PC-3 (cell line): ENCODE measurements at places on chromosomes 11 and 22. TPM values are rescaled to one million over a fixed set of nuclear protein-coding genes. Genes with fewer than 3 reads are reported as not detected.

SERPING1 gene
- total RNA-seq: not detected in 2 replicates

- peaks cover 47% of the 10 kb centered on the region for H3K27me3 ChIP-seq
- no peaks in the 10 kb centered on the region for H3K4me1 ChIP-seq
- no peak overlapping the region for H3K4me3 ChIP-seq
Measured at GRCh38 chr11:126466236-126467045, 111.0 kb downstream of the ST3GAL4 start.

GRCh38 chr22:23218053-23218866, 38.0 kb downstream of the BCR start:
- no peak overlapping the region for H3K27ac ChIP-seq
- H3K36me3 ChIP-seq: no peaks in the 10 kb centered on the region
- H3K4me3 ChIP-seq: no peak overlapping the region
- H3K4me1 ChIP-seq: peaks cover 26% of the 10 kb centered on the region

DNA sequence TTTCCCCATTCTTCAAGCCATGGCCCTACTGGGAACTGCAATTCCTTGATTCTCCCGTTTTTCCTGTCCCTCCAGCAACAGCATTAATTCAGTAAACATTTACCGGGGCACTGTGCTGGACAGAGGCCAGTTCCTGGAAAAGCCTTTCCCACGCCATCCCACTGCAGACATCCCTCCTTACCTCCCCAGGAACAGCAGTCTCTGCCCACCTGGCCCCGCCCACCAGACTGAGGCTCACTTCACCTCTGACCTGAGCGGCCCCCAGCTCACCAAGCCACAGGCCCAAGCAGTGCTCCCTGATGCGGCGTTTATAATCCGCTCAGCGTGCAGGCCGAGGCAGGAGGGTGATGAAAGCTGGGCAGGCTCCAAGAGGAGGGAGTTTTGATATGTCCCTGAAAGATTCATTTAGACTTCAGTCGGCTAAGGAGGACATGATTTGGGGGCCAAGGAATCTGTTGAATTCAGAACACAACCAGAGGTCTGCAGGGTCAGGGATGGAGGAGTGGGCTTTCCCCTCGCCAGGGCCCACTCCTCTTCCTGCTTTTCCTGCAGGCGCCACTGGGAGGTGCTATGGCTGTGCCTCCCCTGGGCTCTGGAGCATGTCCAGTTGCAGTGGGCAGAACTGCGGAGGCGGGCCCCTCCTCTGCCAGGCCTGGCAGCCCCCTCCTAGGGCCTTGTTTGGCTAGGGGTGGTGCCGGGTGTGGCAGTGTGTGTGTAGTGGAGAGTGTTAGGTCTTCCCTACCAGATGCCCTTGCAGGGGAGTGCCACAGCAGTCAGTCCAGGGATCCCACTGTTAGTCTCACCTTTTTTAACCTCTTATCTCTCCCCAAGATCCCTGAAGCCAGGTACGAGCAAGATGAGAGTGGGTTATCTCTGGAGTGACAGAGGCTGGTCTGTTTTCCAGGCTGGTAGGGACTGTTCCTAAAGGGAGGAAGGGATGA, 1.4 kb upstream of the TAGLN start:
- H3K27me3 ChIP-seq: no peaks in the 10 kb centered on the region
- no peaks in the 10 kb centered on the region for H3K36me3 ChIP-seq
- peaks cover 5% of the 10 kb centered on the region; the same call in 1 of the 2 replicates for H3K4me1 ChIP-seq

NXPE2 gene
- not detected in 2 replicates for total RNA-seq

GRCh38 chr11:116185551-116185950, 587.2 kb downstream of the BUD13 start:
- H3K4me1 ChIP-seq: no peaks in the 10 kb centered on the region
- no peaks in the 10 kb centered on the region for H3K27me3 ChIP-seq
- no peak for DNase-seq
- H3K36me3 ChIP-seq: no peaks in the 10 kb centered on the region

GRCh38 chr11:65211293-65212105, 29.8 kb downstream of the CAPN1 start:
- H3K27ac ChIP-seq: no peak overlapping the region
- no peak for DNase-seq
- no peaks in the 10 kb centered on the region for H3K27me3 ChIP-seq
- H3K4me3 ChIP-seq: no peak overlapping the region
- no peaks in the 10 kb centered on the region for H3K4me1 ChIP-seq

TREH gene
- not detected in 2 replicates for total RNA-seq

- H3K4me3 ChIP-seq: no peak overlapping the region
- DNase-seq: no peak
- H3K36me3 ChIP-seq: no peaks in the 10 kb centered on the region
- no peak overlapping the region for H3K27ac ChIP-seq
Measured at GRCh38 chr11:67636962-67637361, 2.6 kb downstream of the TBX10 start.

BCO2 gene
- 1.6 and 2.9 TPM in 2 replicates for total RNA-seq

- no peak for DNase-seq
- no peaks in the 10 kb centered on the region; the same call in 1 of the 2 replicates for H3K36me3 ChIP-seq
- H3K27ac ChIP-seq: no peak overlapping the region
- no peaks in the 10 kb centered on the region for H3K27me3 ChIP-seq
- peaks cover 13% of the 10 kb centered on the region; the same call in 1 of the 2 replicates for H3K4me1 ChIP-seq
Measured at GRCh38 chr11:23113887-23114216, 253.6 kb upstream of the CCDC179 start.

DNA sequence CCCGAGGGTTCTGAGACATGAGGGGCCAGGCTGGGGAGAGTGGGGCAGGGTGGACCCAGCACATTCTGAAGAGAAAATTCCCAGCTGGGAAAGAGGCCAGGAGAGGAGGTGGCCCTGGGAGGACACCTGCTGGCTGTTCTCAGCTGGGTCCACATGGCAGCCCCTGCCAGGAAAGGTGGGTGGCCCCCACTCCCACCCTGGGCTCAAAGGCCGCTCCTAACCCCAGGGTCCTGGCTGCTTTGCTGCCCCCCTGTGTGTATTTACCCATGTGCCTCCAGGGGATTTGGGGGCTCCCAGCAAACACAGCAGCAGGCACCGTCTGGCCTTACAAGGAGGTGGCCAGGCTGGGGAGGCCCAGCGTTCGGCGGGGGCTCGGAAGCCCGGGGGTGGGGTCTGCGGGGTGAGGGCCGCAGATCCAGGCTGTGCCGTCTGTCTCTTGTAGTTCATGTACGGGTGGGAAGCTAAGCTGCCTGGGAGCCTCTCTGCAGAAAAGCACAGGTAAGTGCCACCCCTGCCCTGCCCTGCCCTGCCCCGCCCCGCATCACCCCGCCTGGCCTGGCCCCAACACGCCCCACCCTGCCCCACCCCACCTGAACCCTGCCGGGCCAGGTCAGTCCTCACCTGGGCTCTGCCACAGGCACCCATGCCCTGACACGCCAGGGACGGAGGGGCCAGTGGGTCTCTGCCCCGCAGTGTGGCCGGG, 10.6 kb downstream of the MUC5B start:
- peak; percentile 34 for DNase-seq
- H3K4me1 ChIP-seq: no peaks in the 10 kb centered on the region
- H3K36me3 ChIP-seq: no peaks in the 10 kb centered on the region
- no peak overlapping the region for H3K27ac ChIP-seq
- no peak overlapping the region for H3K4me3 ChIP-seq

GRCh38 chr11:16993495-16993894, 20.7 kb downstream of the PLEKHA7 start:
- no peak overlapping the region for H3K4me3 ChIP-seq
- no peak overlapping the region for H3K27ac ChIP-seq

RIMBP3C gene
- 0.29 TPM in 1 of 2 replicates, not detected in the other for total RNA-seq

SLC7A4 gene
- total RNA-seq: not detected in 2 replicates

- no peak overlapping the region for H3K27ac ChIP-seq
- no peak for DNase-seq
- no peaks in the 10 kb centered on the region for H3K27me3 ChIP-seq
- H3K4me1 ChIP-seq: no peaks in the 10 kb centered on the region
- H3K4me3 ChIP-seq: no peak overlapping the region
Measured at GRCh38 chr11:115263799-115264656, 240.2 kb downstream of the CADM1 start.

GRCh38 chr11:19818619-19819018, 106.0 kb downstream of the NAV2 start:
- H3K4me3 ChIP-seq: no peak overlapping the region
- no peak for DNase-seq
- H3K4me1 ChIP-seq: no peaks in the 10 kb centered on the region
- no peaks in the 10 kb centered on the region for H3K27me3 ChIP-seq
- H3K27ac ChIP-seq: no peak overlapping the region

TMEM151A gene
- total RNA-seq: not detected in 2 replicates

GRCh38 chr11:104556606-104557301, 341.5 kb downstream of the CASP12 start:
- H3K27me3 ChIP-seq: no peaks in the 10 kb centered on the region
- H3K36me3 ChIP-seq: no peaks in the 10 kb centered on the region
- H3K4me1 ChIP-seq: no peaks in the 10 kb centered on the region
- DNase-seq: no peak
- H3K27ac ChIP-seq: no peak overlapping the region

DNA sequence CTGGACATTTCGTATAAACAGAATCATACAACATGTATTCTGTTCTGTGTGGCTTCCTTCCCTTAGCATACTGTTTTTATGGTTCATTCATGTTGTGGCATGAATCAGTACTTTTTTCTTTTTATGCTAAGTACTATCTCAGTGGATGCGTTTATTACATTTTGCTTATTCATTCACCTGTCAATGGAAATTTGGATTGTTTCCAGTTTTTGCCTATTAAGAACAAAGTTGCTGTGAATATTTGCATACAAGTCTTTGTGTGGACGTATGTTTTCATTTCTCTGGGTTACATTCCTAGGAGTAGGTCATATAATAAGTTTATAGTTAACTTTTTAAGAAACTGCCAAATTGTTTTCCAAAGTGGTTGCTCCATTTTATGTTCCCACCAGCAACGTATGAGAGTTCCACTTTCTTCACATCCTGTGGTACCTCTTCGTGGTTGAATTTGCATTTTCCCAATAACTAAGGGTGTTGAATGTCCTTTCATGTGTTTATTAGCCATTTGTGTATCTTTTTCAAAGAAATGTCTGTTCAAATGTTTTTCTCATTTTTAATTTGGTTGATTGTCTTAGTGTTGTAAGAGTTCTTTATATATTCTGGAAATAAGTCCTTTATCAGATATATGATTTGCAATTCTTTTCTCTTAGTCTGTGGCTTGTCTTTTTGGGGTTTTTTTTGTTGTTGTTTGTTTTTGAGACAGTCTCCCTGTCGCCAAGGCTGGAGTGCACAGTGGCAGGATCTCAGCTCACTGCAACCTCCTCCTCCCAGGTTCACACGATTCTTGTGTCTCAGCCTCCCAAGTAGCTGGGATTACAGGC, 46.0 kb upstream of the MICAL2 start:
- H3K4me1 ChIP-seq: peaks cover 40% of the 10 kb centered on the region
- H3K27ac ChIP-seq: peak overlapping the region; percentile 30
- no peak overlapping the region for H3K4me3 ChIP-seq

LRRC10B gene
- 0.55 TPM in 1 of 2 replicates, not detected in the other for total RNA-seq

GRCh38 chr11:2234963-2235362, 35.4 kb downstream of the ASCL2 start:
- no peak for DNase-seq
- no peak overlapping the region for H3K27ac ChIP-seq
- no peaks in the 10 kb centered on the region for H3K36me3 ChIP-seq
- H3K27me3 ChIP-seq: peaks cover 26% of the 10 kb centered on the region
- H3K4me3 ChIP-seq: no peak overlapping the region
- no peaks in the 10 kb centered on the region for H3K4me1 ChIP-seq

GRCh38 chr11:82105331-82105998, 628.2 kb downstream of the FAM181B start:
- no peaks in the 10 kb centered on the region for H3K4me1 ChIP-seq
- no peak overlapping the region for H3K27ac ChIP-seq
- no peaks in the 10 kb centered on the region for H3K36me3 ChIP-seq
- DNase-seq: no peak
- no peak overlapping the region for H3K4me3 ChIP-seq
- no peaks in the 10 kb centered on the region for H3K27me3 ChIP-seq

DNA sequence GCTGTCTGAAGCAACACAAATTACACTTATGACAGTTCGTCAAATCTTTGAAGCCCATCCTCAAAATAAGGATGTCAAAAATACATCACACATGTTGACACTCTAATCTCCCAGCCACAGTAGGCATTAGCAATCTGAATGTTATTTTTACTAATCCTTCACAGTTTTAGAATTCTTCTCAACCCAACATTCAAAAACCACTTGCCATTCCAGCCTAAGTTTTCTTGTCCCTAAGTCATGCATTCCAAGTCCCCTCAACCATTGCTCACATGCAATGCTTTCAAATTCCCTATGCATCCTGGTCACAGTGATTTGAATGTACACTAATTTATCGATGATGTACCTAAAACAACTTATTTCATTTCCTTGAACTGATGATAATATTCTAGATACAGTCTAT, 7.5 kb downstream of the BDNF start:
- DNase-seq: no peak
- peaks cover 23% of the 10 kb centered on the region for H3K4me1 ChIP-seq
- H3K27me3 ChIP-seq: no peaks in the 10 kb centered on the region
- no peak overlapping the region for H3K4me3 ChIP-seq

NAV2 gene
- 10.4 and 14.9 TPM in 2 replicates for total RNA-seq

- DNase-seq: no peak
- no peak overlapping the region for H3K4me3 ChIP-seq
- H3K27me3 ChIP-seq: no peaks in the 10 kb centered on the region
- H3K36me3 ChIP-seq: no peaks in the 10 kb centered on the region
Measured at GRCh38 chr11:78338138-78338537, 79.5 kb downstream of the GAB2 start.

DNA sequence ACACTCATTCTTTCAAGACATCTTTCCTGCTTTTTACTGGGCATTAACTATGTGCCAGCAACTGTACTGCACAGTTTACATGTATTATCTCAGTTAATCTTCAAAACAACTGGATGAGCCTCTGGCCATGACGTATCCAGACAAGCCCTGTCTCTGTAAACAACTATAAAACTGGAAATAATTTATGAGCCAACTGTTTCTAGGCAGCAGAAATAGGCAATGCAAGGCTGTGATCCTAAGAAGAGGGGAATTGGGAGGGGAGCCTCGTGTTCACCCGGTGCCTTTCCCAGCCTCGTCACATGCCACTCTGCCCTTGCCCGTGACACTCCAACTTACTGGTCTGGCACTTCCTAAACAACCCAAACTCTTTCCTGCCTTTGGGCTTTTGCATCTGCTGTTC, 82.8 kb downstream of the FBXO7 start:
- H3K36me3 ChIP-seq: no peaks in the 10 kb centered on the region
- H3K4me3 ChIP-seq: no peak overlapping the region
- no peaks in the 10 kb centered on the region for H3K27me3 ChIP-seq
- H3K4me1 ChIP-seq: peaks cover 18% of the 10 kb centered on the region
- H3K27ac ChIP-seq: no peak overlapping the region

GRCh38 chr11:84673753-84674152, 953.4 kb downstream of the DLG2 start:
- H3K4me3 ChIP-seq: no peak overlapping the region
- no peak overlapping the region for H3K27ac ChIP-seq
- no peaks in the 10 kb centered on the region for H3K4me1 ChIP-seq
- DNase-seq: no peak
- no peaks in the 10 kb centered on the region for H3K36me3 ChIP-seq

- no peaks in the 10 kb centered on the region for H3K4me1 ChIP-seq
- no peaks in the 10 kb centered on the region for H3K36me3 ChIP-seq
- H3K27ac ChIP-seq: no peak overlapping the region
- H3K4me3 ChIP-seq: no peak overlapping the region
Measured at GRCh38 chr11:65066805-65067291, 8.5 kb upstream of the NAALADL1 start.
